ENCODE measurements at places on chromosomes 1 and 21.
A peak's percentile ranks its signal among the peaks of the same experiment; 100 is the strongest.

DNA sequence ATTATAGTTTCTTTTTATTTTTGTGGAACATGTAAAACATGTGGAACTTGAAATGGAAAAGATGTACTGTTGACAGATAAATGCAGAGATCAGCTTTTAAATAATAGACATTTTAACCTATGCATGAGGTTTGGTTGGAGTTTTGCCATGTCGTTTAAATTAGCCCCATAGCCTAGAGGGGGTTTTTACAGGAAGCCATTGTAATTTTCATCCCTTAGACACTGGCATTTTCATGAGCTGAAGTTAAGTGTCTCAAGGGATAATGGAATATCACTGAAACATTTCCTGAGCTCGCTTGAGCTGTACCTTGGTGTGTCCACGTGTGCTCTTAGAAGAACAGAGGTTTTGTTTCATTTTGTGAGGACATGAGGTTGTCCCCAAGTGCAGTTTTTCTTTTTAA lies 54.2 kb downstream of the HMCN1 start:
- H3K4me1 ChIP-seq, result no peaks in the 10 kb centered on the region
- H3K4me3 ChIP-seq, result no peak overlapping the region
- no peak overlapping the region for H3K27ac ChIP-seq
- DNase-seq, result no peak

DNA sequence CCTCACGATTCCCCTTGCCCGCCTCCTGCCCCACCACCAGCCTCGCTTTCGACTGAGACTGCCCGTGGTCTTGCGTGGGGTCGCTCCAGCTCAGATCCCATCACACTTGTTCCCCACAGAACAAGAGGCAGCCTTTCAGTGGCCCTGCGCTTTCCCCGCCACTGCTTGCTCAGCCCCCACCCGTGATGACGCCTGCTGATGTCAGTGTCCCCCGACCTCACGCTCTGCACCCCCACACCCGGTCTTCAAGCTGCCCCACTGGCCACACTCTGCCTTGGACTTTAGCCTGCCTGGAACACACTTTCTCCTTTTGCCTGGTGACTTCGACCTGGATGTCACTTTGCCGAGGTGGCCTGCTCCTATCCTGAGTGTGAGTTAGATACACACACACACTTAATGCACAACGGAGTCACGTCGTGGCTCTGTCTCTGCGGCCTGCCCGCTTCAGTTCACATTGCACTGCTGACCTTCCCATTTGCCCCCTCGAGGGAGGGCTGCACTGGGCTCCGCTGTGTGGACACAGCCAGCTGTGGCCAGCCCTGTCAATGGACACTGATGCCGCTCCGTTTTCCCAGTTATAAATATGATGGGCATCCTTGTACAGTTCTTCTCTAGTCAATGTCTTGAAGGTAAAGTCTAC lies 13.0 kb downstream of the AGPAT3 start:
- no peak for DNase-seq
- no peaks in the 10 kb centered on the region for H3K36me3 ChIP-seq
- H3K27me3 ChIP-seq, result no peaks in the 10 kb centered on the region

DNA sequence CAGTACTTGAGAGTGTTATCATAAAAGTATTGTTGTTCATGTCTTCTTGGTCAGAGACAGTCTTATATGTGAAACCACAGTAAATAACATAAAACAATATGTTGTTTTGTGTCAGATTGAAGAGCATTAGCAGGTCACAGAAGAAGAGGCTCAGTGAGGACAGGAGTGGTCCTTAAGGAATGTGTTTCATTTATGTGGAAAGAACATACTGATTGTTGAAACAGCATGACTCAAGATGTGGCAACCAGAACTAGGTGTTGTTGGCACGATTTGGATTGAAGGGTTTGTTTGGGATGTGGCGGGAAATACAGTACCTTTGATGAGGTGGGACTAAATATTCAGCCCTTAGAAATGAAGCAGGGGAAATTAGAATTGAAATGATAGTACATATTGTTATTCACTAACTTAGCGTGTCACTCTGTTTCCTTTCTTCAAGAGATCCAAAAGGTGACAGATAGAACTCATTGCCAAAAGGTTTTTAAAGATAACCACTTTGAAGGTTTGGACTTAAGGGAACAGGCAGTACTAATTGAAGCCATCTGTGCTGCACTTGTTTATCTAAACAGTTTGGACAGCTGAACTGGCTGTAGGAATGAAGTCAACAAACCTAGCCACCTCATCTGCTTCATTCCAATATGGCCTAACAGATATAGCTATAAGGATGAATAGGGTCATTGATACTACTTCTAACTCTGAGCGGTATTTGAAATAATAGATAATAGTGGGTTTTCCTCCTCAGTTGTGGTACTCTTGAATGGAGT lies 14.4 kb downstream of the RALGPS2 start:
- no peak overlapping the region for H3K27ac ChIP-seq
- H3K4me3 ChIP-seq, result no peak overlapping the region
- H3K4me1 ChIP-seq, result no peaks in the 10 kb centered on the region
- DNase-seq, result no peak
- H3K27me3 ChIP-seq, result no peaks in the 10 kb centered on the region

DNA sequence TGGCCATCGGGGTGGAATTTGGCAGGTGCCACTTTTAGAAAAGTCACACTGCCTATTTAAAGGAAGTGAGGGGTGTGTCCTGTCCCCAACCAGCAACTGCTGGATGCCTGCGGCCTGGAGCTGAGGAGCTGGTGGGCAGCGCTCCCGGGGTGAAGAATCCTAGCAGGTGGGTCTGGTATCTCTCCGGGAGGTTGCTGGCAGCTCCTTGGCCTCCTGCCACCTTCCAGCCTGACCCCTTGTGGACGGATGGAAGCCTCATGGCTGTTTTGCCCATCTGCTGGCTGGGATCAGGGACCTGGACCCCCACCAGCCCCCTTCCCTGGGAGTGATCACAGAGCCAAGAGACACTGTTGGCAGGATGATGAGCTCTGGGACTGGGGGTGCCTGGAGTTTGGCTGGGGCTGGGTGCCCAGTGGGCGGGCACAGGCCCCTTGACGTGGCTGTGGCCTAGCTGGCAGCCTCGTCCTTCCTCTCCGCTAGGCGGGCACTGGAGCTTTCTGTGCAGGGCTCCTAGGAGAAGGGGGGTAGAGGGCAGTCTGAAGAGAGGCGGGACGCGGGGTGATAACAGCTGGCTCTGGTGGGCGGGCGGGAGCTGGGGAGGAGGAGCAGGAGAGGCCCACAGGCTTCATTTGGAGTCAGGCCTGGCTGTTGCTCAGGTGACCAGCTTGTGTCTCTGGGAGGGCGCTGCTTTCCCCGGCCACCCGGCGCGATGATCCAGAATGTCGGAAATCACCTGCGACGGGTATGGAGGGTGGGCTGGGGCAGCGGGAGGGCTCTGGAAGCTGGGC lies at the start of gene ACOT11:
Gene ACOT11, plus strand, starts transcription at position 628 of the 788 bp plus-strand sequence. Its CDS starts 82 bp downstream, at position 710.
- peak within 1 kb of the TSS; percentile 65 for H3K27ac ChIP-seq
- peaks cover 14% of the 10 kb centered on the region for H3K4me1 ChIP-seq
- no peaks in the 10 kb centered on the region for H3K27me3 ChIP-seq
- peak; percentile 64 for DNase-seq

DNA sequence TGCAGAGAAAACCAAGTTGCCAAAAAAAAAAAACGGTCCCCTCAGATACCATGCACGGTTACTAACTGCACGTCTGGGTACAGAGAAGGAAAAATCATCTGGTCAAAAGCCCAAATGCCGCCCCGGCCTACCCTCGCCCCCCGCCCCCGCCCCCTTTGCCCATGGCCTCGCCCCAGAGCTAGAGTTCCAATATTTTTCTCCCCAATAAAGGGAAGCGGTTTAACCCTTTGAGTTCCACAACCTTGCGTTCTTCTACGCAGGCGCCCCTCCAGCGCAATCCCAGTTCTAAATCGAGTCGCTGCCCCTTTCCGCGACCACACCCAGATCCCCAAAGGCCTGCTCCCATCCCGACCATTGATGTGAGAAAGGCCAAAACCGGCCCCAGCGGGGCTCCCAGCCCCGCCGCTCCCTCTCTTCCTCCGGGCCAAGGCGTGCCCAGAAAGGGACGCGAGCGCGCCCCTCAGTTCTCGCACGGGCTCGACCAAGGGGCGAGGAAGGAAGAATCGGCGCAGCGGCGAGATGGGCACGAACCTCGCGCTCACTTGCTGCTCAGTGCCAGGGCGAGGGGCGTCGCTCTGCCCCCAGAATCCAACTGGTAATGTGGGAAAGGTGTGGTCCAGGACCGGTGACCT lies 797 bp downstream of the WDR47 start:
- peak overlapping the region; percentile 82 for H3K4me3 ChIP-seq
- no peaks in the 10 kb centered on the region for H3K27me3 ChIP-seq
- peak overlapping the region; percentile 80 for H3K27ac ChIP-seq
- H3K36me3 ChIP-seq, result no peaks in the 10 kb centered on the region

DNA sequence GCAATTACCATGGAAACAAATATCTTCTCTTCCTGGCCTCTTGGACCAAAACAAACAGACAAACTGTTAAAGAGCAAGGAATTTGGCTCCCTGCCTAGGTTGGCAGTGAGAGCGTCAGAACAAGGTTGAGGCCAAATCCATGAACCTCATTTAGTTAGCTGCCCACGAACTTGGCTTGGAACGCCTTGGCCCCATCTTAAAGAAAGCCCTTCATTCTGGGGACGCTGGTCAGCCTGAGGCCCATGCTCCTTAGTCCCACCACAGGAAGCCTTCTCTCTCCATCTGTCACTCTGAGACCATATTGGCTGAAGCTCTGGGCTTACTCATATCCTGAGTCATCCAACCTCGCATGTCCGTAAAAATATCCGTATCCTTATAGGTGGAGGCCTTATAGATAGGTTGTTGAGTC lies 62.4 kb upstream of the DIRAS3 start:
- no peaks in the 10 kb centered on the region for H3K4me1 ChIP-seq
- no peak overlapping the region for H3K4me3 ChIP-seq
- H3K27ac ChIP-seq, result no peak overlapping the region

DNA sequence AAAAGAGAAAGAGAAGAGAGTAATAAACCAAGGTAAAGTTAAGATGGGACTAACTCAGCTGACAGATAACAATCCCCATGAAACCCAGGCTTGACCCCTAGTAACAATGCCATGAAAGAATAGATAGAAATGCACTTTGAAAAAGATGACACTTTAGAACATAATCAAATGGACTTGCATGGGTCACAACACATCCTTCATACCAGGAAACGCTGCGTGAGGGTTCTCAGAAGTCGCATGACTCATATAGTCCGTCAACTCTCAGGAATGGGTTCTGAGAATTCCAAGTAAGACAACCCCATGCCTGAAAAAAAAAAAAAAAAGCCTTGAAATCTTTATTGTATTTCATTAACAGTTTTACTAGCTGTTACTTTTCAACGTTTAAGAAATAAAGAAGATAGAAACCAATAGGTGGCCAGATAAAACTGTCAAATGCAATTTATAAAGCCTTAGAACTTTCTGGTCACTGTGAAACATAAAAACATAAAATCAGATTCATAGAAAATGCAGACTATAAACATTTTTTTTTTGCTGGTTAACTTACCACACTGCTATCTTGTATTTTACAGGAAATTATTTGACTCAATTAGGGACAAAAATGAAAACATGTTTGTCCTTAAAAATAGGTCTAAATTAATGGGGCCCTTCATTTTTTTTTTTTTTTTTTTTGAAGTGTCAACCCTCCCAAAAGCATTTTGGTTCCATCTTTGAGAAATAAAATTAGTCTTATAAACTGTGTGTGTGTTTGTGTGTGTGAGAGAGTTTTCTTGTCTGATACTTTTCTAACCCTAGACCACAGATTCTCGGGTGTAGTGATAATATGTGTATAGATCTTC lies 202.1 kb downstream of the NCAM2 start:
- H3K4me3 ChIP-seq, result peak overlapping the region; percentile 31
- no peaks in the 10 kb centered on the region for H3K27me3 ChIP-seq
- peak overlapping the region; percentile 85 for H3K27ac ChIP-seq
- H3K36me3 ChIP-seq, result no peaks in the 10 kb centered on the region
- peaks cover 4% of the 10 kb centered on the region for H3K4me1 ChIP-seq
- peak; percentile 14 for DNase-seq

DNA sequence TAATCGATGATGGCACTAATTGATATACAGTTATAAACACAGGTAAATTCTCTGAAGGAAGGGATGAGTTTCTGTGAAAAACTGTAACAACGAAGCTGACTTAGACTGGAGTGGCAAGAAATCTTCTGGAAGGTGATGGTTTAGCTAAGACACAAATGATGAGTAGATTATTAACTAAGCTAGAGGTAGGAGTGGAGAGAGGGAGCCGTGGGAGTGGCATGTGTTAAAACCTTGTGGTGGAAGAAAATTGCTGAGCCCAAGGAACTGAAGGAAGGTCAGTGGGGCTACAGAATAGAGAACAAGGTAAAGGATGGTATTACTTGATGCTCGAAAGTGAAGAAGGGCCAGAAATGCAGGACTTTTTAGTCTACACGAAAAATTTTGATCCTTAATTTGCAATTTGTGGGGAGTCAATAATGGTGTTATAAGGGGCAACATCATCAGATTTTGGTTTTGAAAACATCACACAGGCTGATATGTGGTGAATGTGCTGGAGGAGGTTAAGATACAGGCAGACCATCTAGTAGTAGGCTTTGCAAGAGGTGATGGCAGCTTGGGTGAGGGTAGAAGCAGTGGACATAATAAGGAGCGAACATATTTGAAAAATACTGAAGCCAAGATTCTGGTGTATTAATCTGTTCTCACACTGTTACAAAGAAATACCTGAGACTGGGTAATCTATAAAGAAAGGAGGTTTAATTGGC lies 93.8 kb downstream of the S1PR1 start:
- no peaks in the 10 kb centered on the region for H3K4me1 ChIP-seq
- DNase-seq, result no peak
- no peak overlapping the region for H3K27ac ChIP-seq
- H3K27me3 ChIP-seq, result no peaks in the 10 kb centered on the region

GRCh38 chr21:42349420-42350317 lies 1.1 kb downstream of the TFF2 start:
- no peaks in the 10 kb centered on the region for H3K36me3 ChIP-seq
- no peak overlapping the region for H3K4me3 ChIP-seq
- no peak for DNase-seq
- H3K27ac ChIP-seq, result no peak overlapping the region

GRCh38 chr1:50420689-50421365 lies 2.4 kb downstream of the DMRTA2 start:
- peaks cover 18% of the 10 kb centered on the region for H3K27me3 ChIP-seq
- no peak for DNase-seq
- no peaks in the 10 kb centered on the region for H3K36me3 ChIP-seq

- no peak overlapping the region for H3K27ac ChIP-seq
- no peak for DNase-seq
- H3K4me1 ChIP-seq, result no peaks in the 10 kb centered on the region
- H3K27me3 ChIP-seq, result no peaks in the 10 kb centered on the region
- H3K36me3 ChIP-seq, result no peaks in the 10 kb centered on the region
- no peak overlapping the region for H3K4me3 ChIP-seq
Observed at GRCh38 chr21:41402231-41402630, 23.8 kb upstream of the MX1 start.

All from tibial nerve (tissue), 4 donors.